ENCODE measurements at places on chromosomes 3 and 15.

DNA sequence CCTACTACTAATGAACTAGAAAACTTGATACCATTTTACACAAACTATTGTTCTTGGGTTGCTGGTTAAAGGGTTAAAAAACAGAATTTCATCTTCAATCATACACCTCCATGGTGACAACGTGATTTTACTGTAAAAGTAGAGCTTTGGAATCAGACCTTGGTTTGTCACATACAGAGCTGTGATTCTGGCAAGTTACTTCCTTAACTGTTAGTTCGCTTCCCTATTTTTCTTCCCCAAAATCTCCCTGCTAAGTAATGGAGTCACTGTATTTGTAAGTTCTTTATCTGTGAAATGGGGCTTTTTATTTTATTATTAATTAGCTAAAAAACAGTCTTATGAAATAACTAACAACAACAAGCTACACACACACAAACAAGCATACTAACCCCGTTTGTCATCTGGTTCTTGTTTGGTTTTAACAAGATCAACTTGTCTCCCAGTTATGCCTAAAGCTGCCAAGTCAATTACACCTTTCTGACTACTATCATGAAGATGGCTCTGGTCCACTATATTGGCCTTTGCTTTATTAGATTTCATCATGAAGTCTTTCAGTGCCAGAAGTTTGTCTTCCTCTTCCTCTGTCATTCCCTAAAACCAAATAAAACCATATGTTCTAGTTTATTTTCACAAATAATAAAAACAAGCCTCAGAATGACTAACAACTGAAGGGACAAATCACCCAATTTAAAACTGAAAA, 38.6 kb downstream of the PIK3R4 start:
- no peak for DNase-seq

- no peak for DNase-seq
Measured at GRCh38 chr15:71874245-71874644, 63.9 kb downstream of the NR2E3 start.

- DNase-seq, result no peak
Measured at GRCh38 chr3:115977866-115978265, 354.6 kb downstream of the GAP43 start.

- no peak for DNase-seq
Measured at GRCh38 chr15:66261056-66261455, 7.5 kb upstream of the MEGF11 start.

DNA sequence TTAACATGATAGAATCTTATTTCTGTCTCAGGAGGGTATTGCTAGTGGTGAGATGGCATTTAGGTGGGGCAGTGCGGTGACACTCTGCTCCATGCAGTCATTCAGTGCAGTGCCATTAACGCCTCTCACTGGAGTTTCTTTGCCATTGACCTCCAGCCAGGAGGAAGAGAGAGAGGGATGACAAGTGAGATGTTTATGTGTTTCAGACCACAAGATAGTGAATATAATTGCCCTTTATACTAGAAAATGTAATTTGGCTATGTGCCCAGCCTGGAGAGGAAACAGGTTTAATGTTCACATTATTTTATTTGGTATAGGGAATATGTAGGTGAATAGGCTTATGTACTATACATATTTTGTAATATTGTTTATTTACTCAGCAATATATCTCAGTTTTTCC, 84.5 kb downstream of the ZIC1 start:
- DNase-seq, result no peak

DNA sequence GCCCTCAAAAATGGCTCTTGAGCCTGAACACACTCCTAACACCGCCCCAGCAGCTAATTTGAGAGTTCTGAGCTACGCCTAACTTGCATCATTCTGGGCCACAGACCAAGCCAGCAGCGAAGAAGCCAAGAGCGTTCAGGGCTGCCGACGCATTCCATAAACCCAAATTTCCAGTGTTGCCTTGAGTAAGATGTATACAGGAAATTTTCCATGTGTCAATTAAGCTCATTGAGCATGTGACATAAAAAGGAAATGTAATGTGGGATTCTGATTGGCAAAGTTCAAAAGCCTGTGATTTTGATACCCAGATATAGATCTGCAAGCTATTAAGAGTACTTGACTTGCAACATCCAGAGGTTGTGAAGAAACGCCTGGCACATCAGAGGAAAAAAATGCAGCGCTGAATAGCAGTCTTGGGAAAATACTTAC, 148.6 kb upstream of the NR2F2 start:
- DNase-seq, result no peak

DNA sequence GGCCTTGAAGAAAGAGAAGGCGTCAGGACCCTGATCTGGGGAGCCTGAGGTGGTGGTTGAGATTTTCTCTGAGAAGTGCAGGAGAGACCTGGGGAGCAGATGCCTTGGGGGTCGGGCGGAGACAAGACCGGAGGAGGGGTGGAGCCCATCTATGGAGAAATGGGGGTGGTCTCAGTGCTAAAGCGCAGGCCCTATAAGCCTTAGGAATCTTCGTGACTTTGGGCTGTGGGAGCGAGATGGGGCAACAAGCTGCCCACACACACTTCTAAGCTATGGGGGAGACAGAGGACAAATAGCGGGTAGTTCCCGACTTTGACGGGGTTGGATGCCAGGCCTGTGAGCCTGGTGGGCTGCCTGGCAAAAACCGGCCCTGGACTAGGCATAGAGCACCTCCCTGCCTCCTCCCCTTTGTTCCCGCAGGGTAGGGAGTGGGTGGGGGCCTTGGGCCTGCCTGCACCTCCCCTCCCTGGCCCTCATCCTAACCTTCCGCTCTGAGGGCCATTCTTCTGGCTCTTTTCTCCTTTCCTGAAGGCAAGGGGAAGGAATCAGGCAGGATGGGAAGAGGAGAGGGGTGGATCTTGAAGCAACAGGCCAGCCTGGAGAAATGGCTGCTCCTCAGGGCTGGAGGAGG, 880 bp downstream of the NISCH start:
- DNase-seq, result no peak

- DNase-seq, result no peak
Measured at GRCh38 chr15:43941555-43941954, 114.8 kb downstream of the WDR76 start.

GRCh38 chr3:57160765-57161538, 4.2 kb downstream of the IL17RD start:
- no peak for DNase-seq

- DNase-seq, result no peak
Measured at GRCh38 chr15:81954158-81954783, 91.5 kb downstream of the MEX3B start.

DNA sequence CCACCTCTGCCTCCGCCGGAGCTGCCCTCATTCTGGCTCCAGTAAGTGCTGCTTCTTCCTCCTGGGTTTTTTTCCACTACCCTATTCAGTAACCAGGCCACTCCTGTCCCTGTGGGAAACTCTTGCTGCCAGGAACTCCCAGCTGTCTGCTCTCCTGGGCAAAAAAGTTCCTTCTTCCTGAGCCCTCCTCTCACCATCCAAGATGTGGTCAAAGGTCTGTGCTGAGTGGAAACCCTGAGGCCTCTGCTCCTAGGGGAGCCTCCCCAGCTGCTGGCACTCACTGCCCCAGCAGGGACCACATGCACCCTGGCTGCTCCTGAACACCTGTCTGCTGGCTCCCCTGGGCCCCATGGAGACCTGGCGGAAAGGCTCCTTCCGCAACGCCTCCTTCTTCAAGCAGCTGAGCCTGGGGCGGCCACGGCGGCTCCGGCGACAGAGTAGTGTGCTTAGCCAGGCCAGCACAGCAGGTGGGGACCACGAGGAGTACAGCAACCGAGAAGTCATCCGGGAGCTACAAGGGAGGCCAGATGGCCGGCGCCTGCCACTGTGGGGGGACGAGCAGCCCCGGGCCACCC, 454 bp downstream of the C15orf62 start:
- no peak for DNase-seq

GRCh38 chr3:175082631-175083030, 223.5 kb downstream of the NAALADL2 start:
- no peak for DNase-seq

DNA sequence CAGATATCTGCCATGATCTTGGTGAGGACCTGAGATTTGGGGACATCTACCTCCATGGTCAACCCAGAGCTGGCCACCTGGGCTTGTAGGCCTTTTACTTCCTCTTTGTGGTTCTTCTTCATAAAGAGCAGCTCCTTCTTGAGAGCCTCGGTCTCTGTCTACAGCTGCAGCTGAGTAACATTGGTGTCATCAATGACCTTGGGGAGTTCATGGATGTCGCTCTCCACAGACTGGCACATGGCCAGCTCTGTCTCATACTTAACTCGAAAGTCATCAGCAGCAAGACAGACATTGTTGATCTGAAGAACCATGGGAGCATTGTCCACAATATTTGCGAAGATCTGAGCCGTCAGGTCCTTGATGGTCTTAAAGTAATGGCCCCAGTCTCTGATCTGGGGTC, 15.7 kb upstream of the RASA2 start:
- no peak for DNase-seq

DNA sequence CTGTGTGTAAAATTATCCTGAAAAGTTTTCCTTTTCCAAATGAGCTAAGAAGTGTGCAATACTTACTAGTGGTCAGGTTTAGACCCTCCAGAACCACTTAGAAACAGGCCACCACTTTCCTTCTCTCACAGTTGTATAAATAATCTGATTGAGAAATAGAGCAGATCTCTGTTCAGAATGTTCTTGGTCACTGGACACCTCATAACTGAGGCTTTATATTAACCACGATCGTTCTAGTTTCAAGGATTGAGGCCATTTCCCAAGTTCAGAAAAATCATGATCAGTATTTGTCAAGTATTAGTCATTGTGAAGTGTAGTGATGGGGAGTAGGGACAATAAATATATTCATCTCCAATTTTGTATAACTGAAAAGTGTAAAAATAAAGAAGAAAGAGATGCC, 1.0 kb upstream of the MAP3K13 start:
- no peak for DNase-seq

- no peak for DNase-seq
Measured at GRCh38 chr15:61155741-61156700, 73.1 kb downstream of the RORA start.

DNA sequence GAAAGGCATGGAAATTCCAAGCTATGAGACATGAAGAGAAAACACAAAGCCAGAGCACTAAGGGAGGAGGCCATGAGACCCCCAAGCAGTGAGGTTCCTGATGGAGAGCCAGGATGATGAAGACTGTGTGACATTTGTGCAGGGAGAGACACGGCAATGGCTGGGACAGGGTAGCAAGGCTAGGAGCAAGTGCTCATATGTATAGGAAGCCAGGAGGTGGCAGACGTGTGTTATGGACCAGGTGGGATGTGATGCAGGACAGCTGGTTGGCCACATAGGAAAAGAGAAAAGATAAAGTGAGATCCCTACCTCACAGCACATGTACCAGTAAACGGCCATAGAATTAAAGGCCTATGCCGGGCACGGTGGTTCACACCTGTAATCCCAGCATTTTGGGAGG, 112.7 kb downstream of the APBA2 start:
- DNase-seq, result no peak

- no peak for DNase-seq
Measured at GRCh38 chr3:101851072-101851770, 1.9 kb downstream of the NFKBIZ start.

GRCh38 chr3:152056481-152056880, 183.0 kb downstream of the SUCNR1 start:
- no peak for DNase-seq

DNA sequence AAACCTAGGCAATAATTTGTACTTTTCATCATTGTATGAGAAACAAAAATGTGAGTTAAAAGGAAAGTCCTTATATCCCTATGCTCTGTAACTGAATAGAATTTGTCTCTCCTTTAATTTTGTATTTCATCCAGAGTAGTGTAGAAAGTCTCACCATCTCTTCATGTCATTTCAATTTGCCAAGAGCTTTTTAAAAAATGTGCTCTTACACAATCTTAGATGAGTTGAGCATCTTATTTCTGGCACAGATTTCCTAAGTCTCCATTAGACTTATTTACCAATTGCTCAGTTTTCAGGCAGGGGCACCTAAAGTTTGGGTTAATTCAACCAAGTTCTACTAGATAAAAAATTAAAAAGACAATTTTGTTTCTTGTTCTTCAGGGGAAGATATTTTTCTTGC, 201.5 kb upstream of the RBMS3 start:
- no peak for DNase-seq

Data from activated naive CD4-positive, alpha-beta T cell treated with anti-CD3 and anti-CD28 coated beads for 36 hours (primary cell).